ENCODE measurements at places on chromosomes 11 and 22.

- no peak for DNase-seq
Measured at GRCh38 chr11:106904826-106905225, 113.5 kb downstream of the GUCY1A2 start.

DNA sequence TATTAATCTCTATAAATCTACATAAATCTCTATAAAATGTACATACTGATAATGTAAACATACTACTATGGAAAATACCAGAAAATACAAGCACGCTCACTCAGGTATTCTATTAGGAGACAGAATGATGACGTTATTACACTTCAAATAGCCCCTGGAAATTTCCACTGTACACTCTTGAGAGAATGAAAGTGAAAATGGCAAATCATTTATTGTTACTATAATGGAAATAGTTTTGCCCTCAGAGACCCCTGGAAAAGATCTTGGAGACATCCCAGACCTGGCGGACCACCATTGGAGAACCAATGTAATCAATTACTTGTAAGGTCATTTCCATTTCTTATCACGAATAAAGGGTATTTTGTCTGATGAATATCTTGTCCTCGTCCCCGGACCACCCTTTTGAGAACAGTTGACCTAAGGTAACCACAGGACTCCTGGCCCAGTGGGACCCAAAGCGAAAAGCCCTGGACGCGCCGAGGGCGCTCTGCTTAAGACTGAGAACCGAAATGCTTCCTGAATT lies 509 bp upstream of the PRRG4 start:
- peak; percentile 21 for DNase-seq

- DNase-seq: no peak
Measured at GRCh38 chr11:29685361-29685760, 331.5 kb downstream of the KCNA4 start.

- no peak for DNase-seq
Measured at GRCh38 chr11:123885570-123885969, at the start of gene TMEM225. TMEM225 (minus strand) TSS chr11:123885670; CDS start chr11:123885425, 245 bp downstream.

- DNase-seq: peak; percentile 50
Measured at GRCh38 chr11:119316729-119317591, at the start of gene MCAM. MCAM (minus strand) TSS chr11:119317130; CDS start chr11:119317101, 29 bp downstream.

DNA sequence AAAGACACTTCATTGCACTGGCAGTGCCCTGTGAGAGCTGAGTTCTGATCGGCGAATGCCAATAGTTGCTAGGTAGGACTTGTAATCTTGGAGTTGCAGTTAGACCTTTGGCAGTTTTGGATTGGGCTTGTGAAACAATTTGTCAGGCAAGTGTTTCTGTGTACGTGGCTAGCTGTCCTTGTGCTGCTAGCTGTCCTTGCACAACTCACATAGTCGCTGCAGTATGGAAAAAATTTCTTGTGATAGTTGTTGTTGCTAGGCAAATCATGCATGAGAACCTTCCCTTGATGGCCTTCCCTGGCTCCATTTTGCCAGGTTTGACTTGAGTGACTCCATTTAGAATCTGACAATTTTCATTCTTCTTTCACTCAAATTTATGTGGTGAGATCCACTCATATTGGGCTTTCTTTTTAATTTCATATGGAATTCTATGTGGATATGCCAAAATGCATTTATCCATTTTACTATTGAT lies 140.7 kb downstream of the APIP start:
- no peak for DNase-seq

- DNase-seq: no peak
Measured at GRCh38 chr11:117095284-117096161, 2.7 kb downstream of the SIK3 start.

DNA sequence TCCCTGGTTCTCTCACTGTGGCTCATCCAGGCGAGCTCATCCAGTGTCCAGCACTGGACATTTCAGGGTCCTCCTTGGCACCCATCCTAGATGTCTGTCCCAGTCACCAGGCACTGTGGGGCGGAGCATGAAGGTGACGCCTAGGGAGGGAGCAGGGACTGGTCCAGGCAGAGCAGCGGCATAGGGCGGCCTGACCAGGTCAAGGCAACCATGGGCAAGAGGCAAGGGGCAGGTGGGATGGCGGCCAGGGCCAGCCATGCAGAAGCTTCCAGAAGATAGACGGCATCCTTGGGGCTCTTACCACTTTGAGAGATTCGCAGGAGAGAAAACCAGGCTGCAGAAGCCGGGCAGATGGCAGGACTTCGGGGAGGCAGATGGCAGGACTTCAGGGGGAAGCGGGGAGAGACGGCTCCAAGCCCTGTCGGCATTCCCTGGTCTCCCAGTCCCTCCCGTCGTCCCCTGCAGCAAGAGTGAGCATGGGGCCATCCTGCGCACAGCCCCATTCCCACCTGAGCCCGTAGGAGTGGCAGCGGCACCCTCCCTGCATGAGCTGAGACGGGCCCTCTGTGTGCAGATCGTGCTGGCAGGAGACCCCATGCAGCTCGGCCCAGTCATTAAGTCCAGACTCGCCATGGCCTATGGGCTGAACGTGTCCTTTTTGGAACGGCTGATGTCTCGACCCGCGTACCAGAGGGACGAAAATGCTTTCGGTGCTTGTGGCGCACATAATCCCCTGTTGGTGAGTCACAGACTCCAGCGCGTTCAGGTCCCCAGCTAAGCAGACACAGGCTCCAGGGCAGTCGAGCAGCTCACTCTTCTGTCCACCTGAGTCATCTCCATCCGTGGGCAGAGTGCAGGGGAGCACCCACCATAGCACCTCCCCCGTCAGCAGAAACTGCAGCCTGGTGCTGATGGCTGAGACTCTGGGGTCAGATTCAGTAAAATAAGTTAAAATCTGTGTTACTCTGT lies 20.1 kb upstream of the PANX2 start:
- no peak for DNase-seq

DNA sequence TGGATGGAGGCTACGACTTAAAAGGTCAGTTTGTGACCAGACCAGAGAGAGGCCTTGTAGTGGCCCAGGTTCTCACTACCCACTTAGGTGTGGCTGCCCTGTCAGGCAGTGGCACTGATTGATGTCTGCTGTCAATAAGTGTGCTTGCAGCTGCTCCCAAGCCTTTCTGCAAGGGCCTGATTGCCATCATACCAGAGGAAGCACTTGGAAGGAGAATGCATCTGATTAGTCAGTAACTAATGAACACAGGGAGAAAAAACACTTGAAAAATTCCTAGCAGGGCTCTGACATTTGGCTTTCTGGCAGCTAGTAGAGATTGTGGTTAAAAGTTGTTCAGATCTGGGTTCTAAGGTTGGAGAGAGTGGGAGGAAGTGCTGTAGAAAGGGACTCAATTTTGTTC lies 107.5 kb downstream of the NAV2 start:
- DNase-seq: no peak

All from umbilical cord (tissue), 2 donors.